ENCODE measurements at places on chromosomes 3 and 15. TPM values are rescaled to one million over a fixed set of nuclear protein-coding genes. Genes with fewer than 3 reads are reported as not detected.
A peak's percentile ranks its signal among the peaks of the same experiment; 100 is the strongest.

SLC6A11 gene
- 1.6 TPM for total RNA-seq

- DNase-seq: no peak
Measured at GRCh38 chr3:58062472-58062871, 54.2 kb downstream of the FLNB start.

DNA sequence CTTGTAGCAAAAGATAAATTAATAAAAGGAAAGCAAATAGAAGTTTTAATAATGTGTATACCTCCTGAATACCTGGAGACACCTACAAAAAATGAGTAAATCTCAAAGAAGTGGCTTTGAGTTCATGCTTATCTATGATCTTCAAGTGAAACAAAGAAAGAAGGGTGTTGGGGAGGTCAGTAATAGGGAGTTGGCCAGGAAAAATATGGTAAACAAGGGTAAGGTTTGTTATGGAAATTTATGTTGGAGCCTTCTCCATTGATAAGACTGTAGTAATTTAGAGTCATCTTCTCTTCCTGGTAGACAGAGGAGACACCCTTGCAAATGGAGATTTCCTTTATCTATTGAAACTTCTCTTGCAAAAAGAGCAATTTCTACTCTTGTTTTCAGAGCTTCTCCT, 6.6 kb upstream of the CCR8 start:
- no peak for DNase-seq

- no peak for DNase-seq
Measured at GRCh38 chr15:67551207-67551743, 8.8 kb downstream of the MAP2K5 start.

GRCh38 chr3:14265246-14265962, 86.8 kb downstream of the LSM3 start:
- DNase-seq: peak; percentile 57

ZFYVE19 gene
- total RNA-seq: 25.2 TPM

Data from Daoy (cell line).